NCI-H69 (cell line): ENCODE measurements at places on chromosomes 5 and 9.
A peak's percentile ranks its signal among the peaks of the same experiment; 100 is the strongest.

DNA sequence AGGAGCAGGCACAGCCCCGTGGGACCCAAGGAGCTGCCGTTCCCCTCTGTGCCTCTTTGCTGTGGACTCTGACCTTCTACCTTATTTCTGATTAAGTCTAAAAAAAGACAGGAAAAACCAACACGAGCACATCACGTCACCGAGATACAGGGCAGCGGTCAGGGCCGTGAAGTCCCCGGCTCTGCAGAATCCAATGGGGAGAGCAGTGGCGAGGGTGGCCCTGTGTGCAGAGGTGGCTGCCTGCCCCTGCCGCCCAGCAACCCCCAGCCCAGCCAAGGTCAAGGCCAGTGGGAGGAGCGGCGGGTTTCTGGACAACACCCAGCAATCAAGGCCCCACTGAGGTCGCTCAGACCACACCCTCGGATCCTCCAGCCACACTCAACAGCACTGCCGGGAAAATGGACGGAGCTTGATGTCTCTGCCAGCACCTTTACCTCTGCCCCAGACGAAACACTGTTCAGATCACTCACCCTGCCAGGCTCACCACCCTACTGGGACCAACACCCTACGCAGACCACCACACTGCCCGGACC, 32.7 kb upstream of the SLC9A3 start:
- no peak for DNase-seq

DNA sequence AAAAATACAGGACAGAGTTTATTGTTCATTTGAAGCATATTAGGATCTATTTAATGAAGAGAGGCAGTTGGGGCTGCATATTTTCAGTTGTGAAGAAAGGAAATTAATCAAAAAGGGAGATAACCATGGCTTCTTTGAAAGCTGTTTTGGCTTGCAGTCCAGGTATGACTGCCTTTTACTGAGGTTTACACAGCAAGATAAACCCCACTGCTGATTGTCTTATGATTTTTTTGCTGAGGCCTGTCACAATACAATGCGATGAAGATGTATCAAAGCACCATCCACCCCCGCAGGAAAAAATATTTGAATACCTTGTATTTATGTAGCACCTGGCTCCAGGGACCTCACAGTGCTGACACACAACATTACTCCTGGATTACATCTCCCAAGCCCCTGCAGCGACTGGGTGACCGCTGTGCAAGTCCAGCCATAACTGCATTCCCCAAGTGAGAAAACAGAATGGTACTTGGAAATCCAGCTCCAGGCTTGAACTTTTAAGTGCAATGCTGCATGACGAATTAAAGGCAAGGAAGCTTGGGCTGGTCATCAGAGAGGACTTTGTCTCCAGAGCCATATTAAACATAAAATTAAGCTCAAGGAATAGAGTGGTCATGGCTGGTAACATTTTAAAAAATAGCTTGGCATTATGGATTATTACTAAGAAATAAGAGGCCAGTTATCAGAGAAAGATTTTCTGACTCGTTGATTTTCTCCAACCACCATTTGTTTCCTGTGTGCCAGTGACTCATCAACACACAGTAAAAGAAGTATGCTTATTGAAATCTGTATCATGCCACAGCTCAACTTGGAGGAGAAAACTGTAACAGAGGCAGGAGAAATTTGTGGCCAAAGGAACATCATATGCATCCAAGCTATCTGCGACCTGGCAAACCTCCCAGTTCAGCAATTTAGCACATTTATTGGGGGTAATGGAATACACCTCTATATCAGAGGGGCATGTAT, 374.2 kb downstream of the MAN2A1 start:
- no peak for DNase-seq

DNA sequence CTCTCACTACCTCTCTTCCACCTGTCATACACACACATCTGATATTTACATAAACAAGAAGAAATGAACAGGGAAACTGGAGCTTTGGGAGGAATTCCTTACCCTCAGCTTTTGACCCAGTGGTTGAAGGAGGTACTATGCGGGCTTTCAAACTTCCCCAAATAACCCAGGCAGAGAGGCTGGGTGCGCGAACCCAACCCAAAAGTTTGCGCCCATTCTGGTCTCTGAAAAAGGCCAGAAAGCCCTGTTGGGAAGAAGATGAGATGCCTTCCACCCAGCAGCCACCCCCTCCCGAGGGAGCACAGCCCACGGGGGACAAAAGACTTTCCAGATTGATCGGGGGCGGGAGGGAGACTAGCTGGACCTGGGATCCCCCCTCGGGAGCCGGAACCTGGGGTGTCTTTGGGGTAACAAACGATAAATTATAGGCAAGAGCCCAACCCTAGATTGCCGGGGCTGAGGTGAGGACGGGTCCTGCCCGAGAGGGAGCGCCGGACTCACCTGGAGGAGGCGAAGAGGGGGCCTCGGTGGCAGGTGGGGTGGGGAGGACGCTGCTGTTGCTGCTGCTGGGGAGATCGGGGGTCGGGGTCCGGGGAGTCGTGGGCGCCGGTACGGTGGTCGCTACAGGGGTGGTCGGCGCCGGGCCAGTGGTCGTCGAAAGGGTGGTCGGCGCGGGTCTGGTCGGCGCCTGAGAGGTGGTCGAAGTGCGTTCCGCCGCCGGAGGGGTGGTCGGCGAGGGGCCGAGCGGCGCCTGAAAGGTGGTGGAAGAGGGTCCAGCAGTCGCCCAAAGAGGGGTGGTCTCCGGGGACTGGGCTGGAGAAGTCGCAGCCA, 798 bp downstream of the MEGF9 start:
- DNase-seq: peak; percentile 72

DNA sequence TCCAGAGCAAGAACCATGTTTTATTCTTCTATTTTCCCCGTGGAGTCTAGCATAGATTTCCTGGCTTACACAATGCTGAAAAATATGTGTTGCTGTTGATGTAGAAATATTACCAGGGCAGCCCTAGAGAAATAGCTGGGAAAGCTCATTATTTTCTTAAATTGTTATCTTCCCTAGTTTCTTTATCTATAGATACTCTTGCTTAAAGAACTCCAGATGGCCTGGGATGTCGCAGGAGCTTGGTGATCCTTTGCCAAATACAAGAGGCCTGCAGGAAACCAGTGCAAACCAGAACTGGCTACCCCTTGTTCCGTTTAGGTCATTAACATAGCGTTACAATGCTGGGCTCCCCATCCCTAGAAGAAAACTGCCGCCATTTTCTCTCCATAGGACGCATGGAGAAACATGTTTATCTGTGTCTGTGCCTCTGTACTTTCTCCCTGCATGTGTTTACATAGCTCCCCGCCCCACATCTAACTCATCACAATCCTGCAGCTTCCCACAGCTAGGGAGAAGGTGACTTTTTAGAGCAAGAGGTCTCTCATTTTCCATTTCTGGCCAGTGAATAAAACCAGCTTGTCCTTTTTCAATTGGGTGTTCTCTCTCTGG, 6.4 kb downstream of the PRLR start:
- no peak for DNase-seq

- no peak for DNase-seq
Observed at GRCh38 chr9:70114898-70115297, 71.2 kb downstream of the MAMDC2 start.

- peak; percentile 82 for DNase-seq
Observed at GRCh38 chr5:88883059-88883835, at the start of gene MEF2C. Gene MEF2C (minus strand): TSS chr5:88883184. CDS start chr5:88823788, 59,396 bp downstream.

DNA sequence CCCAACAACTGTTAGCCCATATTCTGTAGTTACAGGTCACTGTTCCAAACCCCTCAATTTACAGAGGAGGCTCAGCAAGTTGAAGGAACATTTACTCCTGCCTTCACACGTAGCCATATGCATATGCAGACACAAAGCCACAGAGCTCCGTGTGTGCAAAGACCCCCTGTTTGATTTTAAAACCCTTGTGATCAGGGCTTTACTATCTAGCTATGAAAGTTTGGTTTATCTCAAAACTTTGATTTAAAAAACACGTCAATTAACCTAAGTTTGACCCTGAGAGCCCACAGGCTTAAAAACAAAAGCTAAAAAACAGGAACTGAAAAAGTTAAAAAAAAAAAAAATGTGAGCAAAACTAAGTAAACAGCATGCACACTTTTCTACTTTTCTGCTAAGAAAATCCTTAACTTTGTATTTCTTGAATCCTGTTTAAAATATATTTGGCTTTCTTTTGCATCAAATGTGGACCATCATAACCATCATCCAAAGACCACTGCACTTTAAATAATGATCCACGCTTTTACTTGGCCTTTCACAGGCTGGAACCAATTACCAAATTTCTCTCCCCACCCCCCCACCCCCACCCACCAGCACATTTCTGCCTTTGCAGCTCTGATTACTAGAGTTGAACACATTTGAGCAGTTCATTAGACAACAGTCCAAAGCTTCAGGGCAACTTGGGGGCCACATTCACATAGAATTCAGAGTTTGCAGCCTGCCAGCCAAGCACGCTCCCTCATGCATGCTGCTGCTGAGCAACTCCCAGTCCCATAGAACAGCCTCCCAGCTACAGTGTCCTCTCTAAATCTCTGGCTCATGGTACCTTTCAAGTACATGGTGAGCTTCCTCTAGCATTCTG, 128.8 kb upstream of the MAP3K1 start:
- DNase-seq: no peak

GRCh38 chr5:61887271-61887670, 418.7 kb upstream of the KIF2A start:
- DNase-seq: no peak

GRCh38 chr9:71145179-71145578, 23.8 kb upstream of the TRPM3 start:
- DNase-seq: no peak

DNA sequence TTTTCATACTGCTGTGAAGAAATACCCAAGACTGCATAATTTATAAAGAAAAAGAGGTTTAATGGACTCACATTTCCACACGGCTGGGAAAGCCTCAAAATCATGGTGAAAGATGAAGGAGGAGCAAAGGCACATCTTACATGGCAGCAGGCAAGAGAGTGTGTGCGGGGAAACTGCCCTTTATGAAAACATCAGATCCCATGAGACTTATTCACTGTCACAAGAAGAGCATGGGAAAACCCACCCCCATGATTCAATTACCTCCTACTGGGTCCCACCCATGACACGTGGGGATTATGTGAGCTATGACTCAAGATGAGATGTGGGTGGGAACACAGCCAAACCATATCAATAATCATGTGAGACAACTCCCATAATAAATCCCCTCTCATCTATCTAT, 8.7 kb downstream of the TTC39B start:
- no peak for DNase-seq

GRCh38 chr5:150347451-150347850, 10.0 kb upstream of the TCOF1 start:
- no peak for DNase-seq

- DNase-seq: peak; percentile 49
Observed at GRCh38 chr9:85723215-85723614, 18.5 kb downstream of the AGTPBP1 start.

DNA sequence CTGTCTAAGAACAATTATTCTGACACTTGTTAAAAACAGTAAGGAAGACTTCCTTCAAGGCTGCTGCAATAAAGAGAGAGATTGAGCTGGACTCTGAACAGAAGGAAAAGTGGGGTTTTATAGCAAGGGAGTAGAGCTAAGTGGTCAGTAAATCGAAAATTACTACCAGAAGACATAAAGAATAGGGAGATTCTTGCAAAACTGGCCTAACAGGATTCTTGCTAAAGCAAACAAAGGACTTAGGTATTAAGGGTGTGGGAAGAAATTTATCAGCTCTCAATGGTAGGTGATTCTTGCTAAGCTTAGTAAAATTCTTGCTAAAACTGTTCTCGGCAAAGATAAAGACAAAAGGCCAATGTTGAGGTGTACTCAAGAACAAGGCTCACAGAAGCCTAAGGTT, 300.5 kb downstream of the SLCO4C1 start:
- DNase-seq: no peak

- no peak for DNase-seq
Observed at GRCh38 chr5:35162848-35163709, 67.2 kb downstream of the PRLR start.

DNA sequence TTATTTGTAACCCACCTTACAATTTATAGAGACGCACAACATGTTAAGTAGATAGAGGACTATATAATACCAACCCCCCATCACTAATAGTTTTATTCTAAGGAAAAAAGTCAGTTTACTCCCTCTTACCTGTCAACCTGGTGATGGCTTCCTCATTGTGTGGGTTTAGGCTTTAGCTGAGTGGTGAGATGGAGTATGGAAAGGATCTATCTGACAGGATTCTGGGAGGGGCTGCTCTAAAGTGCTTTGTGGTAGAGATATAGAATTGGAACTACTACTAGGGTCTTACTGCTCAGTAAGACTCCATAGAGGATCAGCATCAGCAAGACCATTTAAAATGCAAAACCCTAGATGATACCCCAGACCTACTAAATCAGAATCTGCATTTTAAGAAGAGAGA, 82.1 kb upstream of the IFNE start:
- no peak for DNase-seq
